ENCODE measurements at places on chromosomes 4 and X.

GRCh38 chr4:156419080-156419685 is 465.5 kb upstream of the CTSO start:
- DNase-seq: no peak

GRCh38 chr4:108168671-108169523 is at the start of gene LEF1:
Gene LEF1 (minus strand): TSS chr4:108168932. CDS start chr4:108167767, 1,165 bp downstream.
- DNase-seq: peak; percentile 70

DNA sequence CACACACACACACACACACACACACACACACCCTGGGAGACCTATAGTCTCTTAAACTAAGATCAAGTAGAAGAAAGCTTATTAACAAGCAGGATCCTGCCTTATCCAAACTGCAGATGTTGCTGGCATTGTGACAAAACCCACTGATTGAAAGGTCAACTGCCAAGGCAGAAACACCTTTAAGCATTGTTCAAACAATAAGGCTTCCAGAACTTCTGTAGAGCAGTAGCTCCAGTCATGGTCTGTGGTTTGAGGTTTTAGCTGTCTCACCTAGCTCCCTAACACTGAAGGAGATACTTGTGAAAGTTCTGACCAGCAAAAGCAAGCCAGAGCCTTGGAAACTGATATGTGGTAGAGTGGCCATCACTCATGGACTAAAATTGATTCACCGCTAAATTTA is 59.8 kb downstream of the PTCHD1 start:
- no peak for DNase-seq

DNA sequence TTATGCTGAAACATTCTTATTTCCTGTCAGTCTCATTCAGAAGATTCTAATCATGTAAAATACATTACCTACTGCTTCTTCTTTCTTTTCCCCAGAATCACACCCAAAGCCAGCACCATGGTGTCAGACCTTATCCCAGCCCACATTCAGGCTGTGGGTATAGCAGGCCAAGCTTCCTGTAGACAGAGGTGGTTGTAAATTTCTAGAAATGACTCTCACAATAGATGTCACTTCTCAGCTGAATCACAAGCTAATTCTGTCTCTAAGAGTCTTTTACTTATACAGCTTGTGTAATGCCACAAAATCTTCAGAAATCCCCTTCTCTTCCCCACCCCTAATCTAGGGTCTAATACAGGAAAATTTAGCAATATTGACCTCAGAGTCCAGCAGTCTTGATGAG is 239.6 kb downstream of the PARM1 start:
- DNase-seq: no peak

DNA sequence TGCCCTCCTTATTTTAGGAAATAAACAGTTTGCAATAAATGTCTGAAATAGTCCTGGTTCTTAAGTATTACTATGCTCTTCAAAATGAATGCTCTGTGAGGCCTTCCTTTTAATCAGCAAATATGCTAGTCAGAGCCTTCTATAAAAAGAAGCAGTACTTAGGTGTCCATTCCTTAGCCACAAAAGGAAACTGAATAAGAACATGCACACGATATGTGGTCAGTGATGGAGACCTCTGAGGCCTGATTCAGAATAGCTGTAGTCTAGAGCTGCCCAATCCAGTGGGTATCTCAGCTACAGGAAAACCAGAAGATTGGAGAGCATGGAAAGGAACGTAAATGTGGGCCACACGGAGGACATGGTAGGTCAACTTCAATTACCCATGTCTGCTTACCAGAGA is 141.8 kb downstream of the RASL11B start:
- DNase-seq: no peak

DNA sequence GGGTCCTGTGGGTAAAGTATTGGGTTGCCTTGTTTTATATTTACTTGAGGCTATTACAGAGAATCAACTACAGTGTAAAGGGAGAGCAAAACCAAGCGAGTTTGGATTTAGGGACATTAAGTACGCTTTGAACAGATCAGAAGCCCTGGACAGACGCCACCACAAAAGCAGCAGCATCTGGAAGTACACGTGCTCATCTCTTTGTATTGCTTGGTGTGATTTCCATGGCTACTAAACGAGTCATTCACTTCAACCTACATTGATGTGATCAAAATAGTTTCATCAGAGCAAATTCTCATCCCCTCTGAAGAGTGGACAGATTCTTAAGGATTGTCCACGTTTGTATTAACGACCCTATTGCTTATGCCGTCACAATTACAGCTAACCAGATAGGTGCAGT is 85.1 kb downstream of the SORBS2 start:
- no peak for DNase-seq

DNA sequence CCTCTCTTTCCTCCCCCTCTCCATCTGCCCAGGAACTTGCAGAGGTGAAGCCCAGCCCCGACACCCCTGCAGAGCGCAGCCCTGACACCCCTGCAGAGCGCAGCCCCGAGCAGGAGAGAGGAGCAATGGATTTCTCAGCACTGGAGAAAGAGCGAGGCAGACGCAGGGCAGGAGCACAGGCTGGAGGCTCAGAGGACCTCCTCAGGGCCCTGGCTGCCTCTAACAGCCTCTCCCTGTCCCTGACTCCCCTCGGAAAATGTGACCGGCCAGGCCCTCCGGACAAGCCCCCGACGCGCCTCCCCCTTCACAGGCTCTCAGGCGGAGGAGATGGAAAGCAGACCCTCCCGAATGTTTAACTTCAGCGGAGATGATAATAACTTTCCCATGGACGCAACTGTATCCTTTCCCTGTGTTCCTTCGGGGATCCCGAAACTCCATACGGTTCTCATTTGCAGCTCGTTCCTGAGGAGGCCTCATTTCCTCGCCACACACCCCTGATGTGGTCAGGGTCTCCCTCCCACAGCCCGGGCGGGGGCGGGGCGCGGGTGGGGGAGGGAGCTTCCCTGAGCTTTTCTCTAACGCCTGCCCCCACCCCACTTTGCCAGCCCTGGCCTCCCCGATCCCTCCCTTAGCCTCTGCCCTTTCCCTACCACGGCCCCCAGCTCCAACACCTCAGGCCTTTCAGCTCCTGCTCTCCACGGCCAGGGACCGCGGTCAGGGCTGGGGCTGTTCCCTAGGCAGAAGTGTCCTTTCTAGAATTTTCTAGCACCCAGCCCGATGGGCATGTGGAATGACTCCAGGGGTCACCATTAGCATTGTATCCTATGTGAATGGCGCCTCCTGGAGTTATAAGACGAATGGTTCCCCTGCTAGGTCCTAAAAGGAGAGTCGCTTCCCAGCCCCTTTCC is 201.1 kb upstream of the BCOR start:
- no peak for DNase-seq

DNA sequence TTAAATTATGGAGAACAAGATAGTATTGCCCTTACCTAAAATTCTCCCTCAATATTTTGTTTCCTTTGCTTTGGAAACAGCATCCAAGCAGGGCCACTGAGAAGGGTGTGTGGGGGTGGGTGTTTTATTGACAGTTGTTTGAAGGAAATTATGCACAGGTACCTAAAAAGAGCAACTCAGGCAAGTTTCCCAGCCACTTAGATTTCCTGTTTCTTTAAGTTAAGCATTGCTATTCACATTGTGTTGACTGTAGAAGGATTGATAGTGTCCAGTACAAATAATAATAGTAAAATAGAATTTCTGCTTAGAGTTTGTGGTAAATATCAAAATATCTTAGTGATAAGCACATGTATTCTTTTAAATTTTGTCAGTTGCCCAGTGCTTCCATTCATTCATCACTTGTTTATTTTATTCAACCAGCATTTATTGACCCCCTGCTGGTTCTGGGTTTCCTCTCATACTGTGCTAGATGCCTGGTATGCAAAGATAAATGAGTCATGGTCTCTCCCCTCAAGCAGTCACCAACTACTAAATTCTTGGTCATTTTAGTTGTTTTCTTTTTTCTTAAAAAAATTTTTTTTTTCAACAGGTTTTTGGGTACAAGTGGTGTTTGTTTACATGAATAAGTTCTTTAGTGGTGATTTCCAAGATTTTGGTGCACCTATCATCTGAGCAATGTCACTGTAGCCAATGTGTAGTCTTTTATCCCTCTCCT is 50.0 kb downstream of the GALNT7 start:
- DNase-seq: no peak

DNA sequence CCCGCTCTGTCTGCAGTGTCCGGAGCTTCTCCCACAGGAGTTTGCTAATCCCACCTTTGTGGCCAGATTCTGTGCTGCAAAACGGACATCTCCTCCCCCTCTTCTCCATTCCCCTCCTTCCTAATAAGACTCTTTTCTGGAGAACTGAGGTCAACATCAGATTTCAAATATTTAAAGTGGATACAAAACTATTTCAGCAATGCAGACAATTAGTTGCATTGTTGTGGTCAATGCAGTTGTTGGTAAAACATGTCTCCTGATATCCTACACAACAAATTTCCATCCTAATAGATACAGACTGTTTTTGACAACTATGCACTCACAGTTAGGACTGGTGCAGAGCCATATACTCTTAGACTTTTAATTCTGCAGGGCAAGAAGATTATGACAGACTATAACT is 5.1 kb upstream of the MCUB start:
- DNase-seq: no peak

GRCh38 chr4:47031751-47032404 is 511 bp downstream of the GABRB1 start:
- DNase-seq: no peak

Measured in T-helper 2 cell (primary cell).